SW480 (cell line): ENCODE measurements at places on chromosomes 3 and 15.

GRCh38 chr15:89450076-89451006, 46.0 kb downstream of the RHCG start:
- DNase-seq: no peak

GRCh38 chr15:99248000-99248715, 1.2 kb downstream of the TTC23 start:
- no peak for DNase-seq

- peak; percentile 30 for DNase-seq
Measured at GRCh38 chr3:185758912-185759311, 65.9 kb downstream of the IGF2BP2 start.

DNA sequence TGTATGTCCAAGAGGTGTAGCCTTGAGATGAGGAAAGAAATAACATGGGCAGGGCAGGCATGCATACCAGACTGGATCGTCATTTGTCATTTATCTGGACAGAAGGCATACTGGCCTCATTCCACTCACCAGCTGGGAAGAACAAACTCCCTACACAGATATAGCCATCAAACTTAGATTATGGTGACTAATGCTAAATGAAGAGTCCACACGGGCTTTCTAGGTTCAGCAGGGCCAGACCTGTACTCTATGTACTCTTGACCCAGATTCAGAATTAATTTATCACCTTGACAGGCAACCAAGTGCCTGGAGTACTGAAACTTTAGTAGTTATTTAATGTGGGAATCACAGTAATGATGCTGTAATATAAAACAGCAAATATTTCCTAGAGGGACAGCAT, 164.3 kb upstream of the IL12A start:
- DNase-seq: peak; percentile 69

GRCh38 chr15:74129586-74130154, 716 bp upstream of the ISLR2 start:
- DNase-seq: no peak

DNA sequence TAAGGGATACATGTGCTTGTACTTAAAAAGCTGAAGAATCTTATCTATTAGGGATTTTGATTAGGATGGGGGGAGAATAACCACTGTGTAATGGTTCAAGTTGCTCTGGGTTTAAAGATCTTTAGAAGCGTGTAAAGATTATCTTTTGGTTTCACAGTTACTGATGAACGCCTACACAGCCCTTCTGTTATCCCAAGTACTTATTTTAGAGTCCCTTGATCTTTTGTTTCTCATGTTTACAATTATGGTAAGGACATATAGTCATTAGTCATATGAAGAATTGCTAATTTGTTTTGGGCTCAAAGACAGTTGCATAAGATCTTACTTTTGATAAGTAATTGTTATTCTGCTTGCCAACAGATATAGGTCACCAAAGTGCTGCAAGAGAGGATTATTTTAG, 160.1 kb downstream of the PLCL2 start:
- no peak for DNase-seq

- DNase-seq: no peak
Measured at GRCh38 chr3:32667072-32667582, 17.9 kb upstream of the CNOT10 start.

- no peak for DNase-seq
Measured at GRCh38 chr3:34675383-34676120, 877.1 kb downstream of the PDCD6IP start.

GRCh38 chr3:101849714-101850245, 466 bp downstream of the NFKBIZ start:
- peak; percentile 29 for DNase-seq

DNA sequence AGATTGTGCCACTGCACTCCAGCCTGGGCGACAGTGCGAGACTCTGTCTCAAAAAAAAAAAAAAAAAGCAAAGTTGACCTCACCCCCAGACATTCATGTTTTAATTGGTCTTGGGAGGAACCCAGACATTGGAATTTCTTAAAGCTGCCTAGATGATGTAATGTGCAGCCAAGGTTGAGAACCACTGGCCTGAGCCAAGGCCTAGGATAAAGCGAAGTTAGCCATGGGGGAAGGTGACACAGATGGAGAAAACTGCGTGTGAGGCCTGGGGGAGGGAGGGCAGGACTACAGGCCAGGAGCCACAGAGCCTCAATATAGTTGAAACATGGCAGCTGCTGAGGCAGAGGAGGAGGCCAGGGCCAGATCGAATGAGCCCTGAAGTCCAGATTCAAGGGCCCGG, 21.0 kb downstream of the GLB1 start:
- DNase-seq: no peak

DNA sequence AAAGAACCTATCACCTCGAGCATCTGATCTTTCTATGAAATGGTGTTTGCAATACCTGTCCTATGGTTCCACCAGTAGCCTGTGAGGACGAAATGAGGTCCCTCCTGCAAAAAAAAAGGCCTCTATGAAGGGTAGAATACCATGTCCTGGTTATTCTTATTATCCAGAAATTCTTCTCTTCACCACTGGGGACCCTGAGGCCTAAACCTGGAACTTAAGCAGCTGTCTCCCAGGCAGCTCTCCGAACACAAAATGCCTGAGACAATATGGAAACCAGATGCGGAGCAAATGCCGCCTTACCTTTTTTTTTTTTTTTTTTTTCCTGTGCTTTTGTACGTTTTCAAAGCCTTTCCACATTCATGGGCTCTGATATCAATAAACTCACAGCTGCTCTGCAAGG, 62.1 kb upstream of the WNT5A start:
- DNase-seq: peak; percentile 22

- no peak for DNase-seq
Measured at GRCh38 chr15:38873158-38873557, 308.5 kb upstream of the RASGRP1 start.

GRCh38 chr15:65558336-65558735, 28.1 kb downstream of the HACD3 start:
- DNase-seq: no peak

GRCh38 chr3:147614210-147614609, 205.0 kb downstream of the ZIC1 start:
- DNase-seq: no peak

- DNase-seq: no peak
Measured at GRCh38 chr3:46716461-46717441, 918 bp downstream of the PRSS50 start.

DNA sequence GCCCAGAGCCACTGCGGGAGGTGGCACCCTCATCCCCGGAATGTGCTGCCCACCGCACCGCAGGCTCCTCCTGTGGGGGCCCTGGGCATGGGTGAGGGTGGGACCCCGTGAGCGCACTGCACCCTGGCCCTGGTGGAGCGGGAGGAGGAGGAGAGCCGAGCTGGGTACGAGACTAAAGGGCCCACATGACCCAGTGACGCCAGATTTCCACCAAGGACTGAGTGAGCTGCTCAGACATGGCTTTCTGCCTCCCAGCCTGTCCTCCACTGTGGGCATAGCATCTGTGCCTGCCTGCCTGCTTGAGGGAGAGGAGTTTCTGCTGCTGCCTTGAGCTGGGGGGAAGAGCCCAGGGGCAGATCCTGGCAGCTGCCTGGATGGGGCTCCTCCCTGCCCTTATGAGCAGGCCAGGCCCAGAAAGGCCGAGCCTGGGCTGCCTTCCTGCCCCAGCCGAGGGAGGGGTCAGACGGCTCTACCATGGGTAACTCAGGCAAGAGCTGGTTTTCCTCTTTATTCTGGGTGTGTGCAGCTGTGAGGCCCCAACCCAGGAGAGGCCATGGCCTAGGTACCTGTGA, 88.4 kb downstream of the VGLL4 start:
- no peak for DNase-seq

GRCh38 chr15:94749811-94750617, 518.7 kb downstream of the MCTP2 start:
- DNase-seq: no peak

- DNase-seq: no peak
Measured at GRCh38 chr3:37811625-37812498, 49.8 kb upstream of the CTDSPL start.

GRCh38 chr3:81938681-81939080, 177.2 kb upstream of the GBE1 start:
- DNase-seq: no peak

- DNase-seq: no peak
Measured at GRCh38 chr15:70382762-70383458, 285.2 kb upstream of the TLE3 start.

DNA sequence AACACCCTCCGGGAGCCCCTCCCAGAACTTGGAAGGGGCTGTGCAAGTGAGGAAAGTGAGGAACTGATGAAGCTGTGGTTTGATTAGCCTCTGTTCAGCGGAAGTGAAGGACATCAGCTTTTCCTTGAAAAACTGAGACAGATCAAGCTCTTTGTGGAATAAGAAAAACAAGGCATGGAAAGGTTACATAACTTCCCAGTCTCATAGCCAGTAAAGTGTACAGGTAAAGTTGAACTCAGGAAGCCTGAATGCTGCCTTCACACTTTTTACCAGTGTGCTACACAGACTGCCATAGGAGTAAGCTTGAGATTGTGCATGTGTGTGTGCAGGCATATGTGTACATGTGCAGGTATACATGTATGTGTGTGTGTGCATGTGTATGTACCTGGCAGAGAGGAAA, 293.2 kb downstream of the FGF12 start:
- no peak for DNase-seq

DNA sequence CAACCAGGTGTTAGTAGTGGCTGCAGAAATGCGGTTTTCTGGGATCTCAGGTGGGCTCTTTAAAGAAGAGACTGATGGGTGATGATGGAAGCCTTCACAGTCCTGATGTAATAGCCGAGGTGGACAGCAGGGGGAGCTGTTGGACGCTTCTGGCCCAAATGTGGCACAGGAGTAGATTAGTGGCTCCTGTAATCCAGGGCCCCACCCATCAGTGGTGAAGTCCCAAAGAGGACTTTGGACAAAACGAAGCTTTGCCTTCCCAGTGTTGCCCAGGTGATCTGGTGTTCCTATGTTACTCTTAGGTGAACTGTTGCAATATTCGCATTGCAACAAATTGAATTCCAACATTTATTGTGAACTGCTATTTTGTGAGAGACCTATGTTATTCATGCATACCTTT, 31.8 kb upstream of the MYZAP start:
- peak; percentile 54 for DNase-seq

- no peak for DNase-seq
Measured at GRCh38 chr3:70546679-70547078, 234.2 kb upstream of the MDFIC2 start.

DNA sequence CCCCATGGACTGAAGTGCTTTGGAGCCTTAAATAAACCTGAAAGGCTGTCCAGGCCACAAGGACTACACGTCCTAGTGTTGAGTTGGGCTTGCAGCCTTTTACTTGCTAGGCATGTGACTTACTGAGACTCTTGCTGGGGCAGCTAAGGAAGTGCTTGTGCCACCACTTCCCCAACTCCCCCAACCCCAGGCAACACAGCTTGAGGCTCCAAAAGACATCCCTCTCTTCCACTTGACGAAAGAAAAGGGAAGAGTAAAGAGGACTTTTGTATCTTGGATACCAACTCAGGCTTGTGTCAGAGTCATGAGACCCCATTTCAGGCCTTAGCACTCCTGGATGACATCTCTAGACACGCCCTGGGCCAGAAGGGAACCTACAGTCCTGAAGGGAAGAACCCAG, 109.8 kb downstream of the XRN1 start:
- no peak for DNase-seq

GRCh38 chr3:157606011-157606851, 103.0 kb upstream of the VEPH1 start:
- peak; percentile 62 for DNase-seq

DNA sequence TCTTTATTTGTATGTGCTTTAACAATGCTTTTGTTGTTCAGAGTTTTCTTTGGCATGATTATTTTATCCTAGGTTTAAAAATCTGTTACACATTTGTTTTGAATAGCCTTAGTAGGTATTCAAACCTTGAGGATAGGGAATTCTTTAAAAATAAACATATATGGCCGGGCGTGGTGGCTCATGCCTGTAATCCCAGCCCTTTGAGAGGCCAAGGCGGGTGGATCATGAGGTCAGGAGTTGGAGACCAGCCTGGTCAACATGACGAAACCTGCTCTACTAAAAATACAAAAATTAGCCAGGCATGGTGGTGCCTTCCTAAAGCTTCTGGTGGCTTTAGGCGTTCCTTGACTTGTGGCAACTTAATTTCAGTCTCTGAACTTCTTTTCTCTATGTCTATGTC, 743.3 kb upstream of the EPHA6 start:
- DNase-seq: no peak

DNA sequence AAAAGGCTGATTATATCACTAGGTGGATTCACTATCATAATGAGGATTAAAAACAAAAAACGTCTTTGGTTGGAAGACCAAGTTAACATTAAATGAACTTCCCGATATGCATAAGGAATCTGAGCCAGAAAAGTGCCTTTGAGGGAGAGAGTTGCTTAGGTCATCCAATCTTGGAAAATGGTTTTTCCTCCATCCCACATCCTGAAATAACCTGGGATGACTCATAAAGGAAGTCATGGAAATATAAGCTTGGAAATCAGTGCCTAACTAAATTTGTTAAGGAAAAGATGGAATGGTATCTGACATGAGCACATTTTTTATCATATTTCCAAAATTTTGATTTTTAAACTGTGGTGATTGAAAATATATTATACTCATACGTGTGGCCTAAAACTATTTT, 66.0 kb downstream of the KBTBD8 start:
- no peak for DNase-seq

GRCh38 chr3:110027446-110028080, 690.2 kb upstream of the DPPA4 start:
- no peak for DNase-seq

GRCh38 chr15:96801576-96802150, 471.2 kb downstream of the NR2F2 start:
- DNase-seq: no peak

- DNase-seq: no peak
Measured at GRCh38 chr15:31049682-31050615, 51.6 kb downstream of the TRPM1 start.

- DNase-seq: peak; percentile 85
Measured at GRCh38 chr3:36993326-36994283, at the start of gene MLH1. Gene MLH1, plus strand, starts transcription at chr3:36993518. Its CDS starts 30 bp downstream, at chr3:36993548.

DNA sequence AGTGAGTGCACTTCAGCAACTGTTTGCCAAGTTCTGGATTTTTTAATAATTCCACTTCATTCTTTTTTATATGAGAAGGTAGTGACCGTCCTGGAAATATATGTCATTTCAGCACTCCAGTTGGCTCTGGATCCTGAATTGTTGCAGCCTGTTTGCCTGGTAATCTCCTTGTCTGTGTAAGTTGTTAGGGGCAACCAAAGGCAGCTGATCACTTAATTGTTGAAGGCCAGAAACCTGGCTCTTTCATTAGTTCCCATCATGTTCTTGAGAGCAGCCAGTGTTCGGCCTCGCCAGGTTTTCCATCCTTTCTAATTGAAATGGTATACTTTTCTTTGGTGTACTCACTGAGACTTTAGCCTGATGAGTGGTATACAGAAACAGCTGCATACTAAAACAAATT, 168.6 kb downstream of the SOX2 start:
- DNase-seq: no peak

GRCh38 chr3:14550651-14551611, 10.8 kb upstream of the GRIP2 start:
- DNase-seq: no peak

- DNase-seq: no peak
Measured at GRCh38 chr15:69422336-69422895, 8.3 kb downstream of the KIF23 start.

GRCh38 chr3:4533489-4534443, 40.6 kb downstream of the ITPR1 start:
- no peak for DNase-seq

- peak; percentile 22 for DNase-seq
Measured at GRCh38 chr15:79339588-79340314, 28.8 kb downstream of the TMED3 start.
